ENCODE measurements at places on chromosomes 12 and 14.

DNA sequence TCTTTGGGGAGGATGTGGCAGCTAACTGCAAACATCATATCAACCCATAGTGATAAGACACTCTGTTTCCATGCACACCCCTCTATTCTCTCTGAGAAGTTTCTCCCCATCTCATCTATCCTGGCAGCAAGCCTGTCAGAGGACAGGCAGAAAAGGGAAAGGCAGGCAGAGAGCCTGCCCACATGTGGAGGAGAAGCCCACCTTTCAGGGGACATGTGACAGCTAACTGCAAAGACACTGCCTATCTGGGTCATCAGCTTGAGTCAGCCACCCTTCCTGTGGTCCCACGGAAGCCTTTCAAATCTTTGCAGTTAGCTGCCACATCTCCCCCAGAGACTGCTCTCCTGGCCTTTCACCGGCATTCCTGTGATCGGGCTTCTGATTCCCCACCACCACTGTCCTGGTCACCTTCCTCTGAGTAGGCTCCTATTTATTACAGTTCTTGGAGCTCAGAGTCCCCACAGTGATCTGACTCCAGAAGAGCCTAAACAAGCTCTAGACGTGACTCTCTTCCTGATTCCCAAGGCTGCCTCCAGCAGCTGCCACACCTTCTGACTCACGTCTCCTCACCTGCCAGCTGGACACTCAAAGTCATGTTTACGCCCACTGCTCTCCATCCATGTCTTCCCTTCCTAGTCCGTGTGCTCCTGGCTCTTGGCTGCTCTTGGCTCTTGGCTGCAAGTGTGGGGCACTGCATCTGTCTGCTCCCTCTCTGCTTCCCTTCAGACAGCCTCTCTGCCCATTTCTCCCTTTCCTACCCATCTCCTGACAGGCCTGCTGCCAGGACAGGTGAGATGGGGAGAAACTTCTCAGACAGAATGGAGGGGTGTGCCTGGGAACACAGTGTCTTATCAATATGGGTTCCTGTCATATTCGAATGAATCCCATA lies 7.5 kb upstream of the KRT1 start:
- DNase-seq: no peak

- DNase-seq: no peak
Observed at GRCh38 chr12:56629459-56630179, 507 bp downstream of the BAZ2A start.

DNA sequence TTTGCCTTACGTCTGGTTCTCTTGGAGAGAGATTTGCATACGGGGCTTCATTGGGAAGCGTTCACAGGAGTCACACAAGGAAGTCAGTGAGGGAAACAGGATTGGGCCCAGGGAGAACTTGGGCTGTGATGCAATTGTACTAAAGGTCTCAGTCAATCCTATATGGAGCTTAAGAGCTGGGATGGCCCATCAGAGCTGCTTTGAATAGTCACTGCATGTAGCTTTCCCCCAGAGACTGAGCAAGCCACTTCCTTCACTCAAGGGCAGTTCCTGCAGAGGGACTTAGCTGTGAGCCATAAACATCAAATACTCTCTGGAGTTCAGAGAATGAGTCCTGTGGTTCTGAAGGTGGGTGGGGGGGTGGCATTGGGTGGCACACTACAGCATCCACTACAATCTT lies 605.4 kb downstream of the MED13L start:
- DNase-seq: no peak

DNA sequence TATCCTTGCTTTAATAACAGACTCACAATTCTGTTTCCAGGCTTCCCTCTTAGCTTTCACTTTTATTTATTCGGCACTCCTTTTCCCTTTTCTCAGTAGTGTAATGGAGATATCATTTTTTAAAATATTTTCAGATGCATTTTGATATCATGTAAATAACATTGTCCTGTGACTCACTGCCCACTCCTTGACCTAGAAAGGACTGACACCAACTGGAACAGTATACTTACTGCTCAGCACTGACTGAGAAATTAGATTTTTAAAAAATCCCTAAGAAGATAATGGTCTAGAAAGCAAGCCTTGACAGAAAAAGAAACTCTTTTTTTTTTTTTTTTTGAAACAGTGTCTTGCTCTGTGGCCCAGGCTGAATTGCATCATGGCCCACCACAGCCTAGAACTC lies 118.0 kb upstream of the FSCB start:
- DNase-seq: no peak

DNA sequence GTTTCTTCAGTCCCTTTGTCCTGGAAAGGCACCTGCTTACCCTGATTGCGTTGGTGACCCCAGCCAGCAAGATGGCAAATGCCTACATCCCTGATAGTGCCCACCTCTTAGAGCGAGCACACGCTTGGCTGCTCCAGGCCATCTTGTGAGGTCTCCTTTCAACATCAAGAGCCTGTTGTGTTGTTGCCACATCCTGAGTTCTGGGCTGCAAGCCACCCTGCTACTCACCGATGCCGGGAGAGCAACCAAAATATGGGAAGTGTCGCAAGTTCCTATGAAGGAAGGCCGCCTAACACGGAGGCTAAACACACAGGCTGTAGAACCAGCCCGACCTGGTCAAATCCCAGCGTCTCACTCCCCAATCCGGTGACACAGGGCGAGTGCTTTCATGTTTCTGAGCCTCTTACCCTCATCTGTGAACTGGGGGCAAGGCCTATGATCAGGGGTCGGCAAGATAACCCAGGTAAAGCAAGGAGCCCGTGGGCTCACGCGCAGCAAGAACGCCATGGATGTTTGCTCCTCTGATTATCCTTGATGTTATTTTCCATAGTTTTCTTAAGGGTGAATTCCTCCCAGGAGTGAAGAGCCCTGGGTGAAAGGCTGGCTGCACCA lies 98.4 kb downstream of the LGMN start:
- DNase-seq: no peak

DNA sequence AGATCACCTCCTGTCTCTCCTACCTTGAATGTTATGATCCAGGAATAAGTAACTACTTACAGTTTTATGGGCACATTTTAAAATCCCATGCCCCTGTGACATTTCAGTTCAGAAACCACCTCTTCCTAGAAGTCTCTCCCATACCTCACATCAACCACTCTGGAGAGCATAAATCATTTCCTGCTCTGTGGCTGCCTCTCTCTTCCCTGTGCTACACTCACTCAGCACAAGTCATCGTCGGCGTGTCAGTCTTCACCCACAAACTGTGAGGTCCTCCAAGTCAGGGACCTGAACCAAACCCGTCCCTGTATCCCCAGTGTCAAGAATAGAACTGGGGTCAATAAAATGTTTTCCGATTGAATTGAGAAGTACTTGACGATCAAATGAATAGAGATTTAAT lies 863.3 kb downstream of the BCL11B start:
- no peak for DNase-seq

GRCh38 chr12:23795494-23795893 lies 154.0 kb downstream of the SOX5 start:
- no peak for DNase-seq

GRCh38 chr12:124525455-124525854 lies 42.0 kb downstream of the NCOR2 start:
- DNase-seq: no peak

- no peak for DNase-seq
Observed at GRCh38 chr14:31660191-31660590, 99.0 kb downstream of the NUBPL start.

DNA sequence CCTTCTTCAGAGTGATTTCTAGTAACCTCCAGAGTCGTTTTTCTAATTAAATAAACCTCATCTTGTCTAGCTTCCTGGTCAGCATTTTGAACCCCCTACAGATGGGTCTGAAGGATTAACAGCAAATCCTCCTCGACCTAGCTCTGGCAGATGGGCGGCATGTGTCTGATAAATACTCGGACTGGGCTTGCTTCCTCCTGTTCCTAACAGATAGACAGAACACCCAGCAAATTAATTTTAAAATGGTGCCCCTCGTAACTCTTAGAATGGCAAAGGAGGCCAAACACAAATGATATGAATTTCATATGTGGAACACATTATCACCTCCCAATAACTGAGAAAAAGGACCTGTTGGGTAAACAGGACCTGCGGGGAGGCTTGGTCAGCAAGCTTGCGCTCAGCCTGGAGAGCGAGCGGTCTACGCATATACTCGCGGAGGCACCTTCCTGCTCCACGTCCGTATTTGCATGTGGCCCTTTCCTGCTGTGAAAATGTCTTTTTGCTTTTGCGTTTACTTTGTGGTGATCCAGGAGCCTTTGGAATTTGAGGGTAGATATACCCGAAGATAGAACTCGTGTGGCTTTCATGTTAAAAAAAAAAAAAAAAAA lies 79.6 kb downstream of the OTX2 start:
- no peak for DNase-seq

All from CD4-positive, alpha-beta T cell (primary cell).